ENCODE measurements at places on chromosomes 4 and X. TPM values are rescaled to one million over a fixed set of nuclear protein-coding genes. Genes with fewer than 3 reads are reported as not detected.

Gene RXFP1
- polyA plus RNA-seq = not detected

Gene SMS
- polyA plus RNA-seq = 32.9 TPM

Gene FATE1
- not detected for polyA plus RNA-seq

Gene NUDT11
- 2.4 TPM for polyA plus RNA-seq

Gene CA5B
- 69.4 TPM for polyA plus RNA-seq

Gene CT45A3
- polyA plus RNA-seq = not detected

Gene CHRDL1
- not detected for polyA plus RNA-seq

Gene PABPC1L2A
- not detected for polyA plus RNA-seq

Gene BEX1
- 0.63 TPM for polyA plus RNA-seq

Gene FAM199X
- 8.4 TPM for polyA plus RNA-seq

Gene PPEF1
- polyA plus RNA-seq = 0.75 TPM

Gene TMEM156
- 21.5 TPM for polyA plus RNA-seq
